ENCODE measurements at places on chromosomes 7 and 10. TPM values are rescaled to one million over a fixed set of nuclear protein-coding genes. Genes with fewer than 3 reads are reported as not detected.

DNA sequence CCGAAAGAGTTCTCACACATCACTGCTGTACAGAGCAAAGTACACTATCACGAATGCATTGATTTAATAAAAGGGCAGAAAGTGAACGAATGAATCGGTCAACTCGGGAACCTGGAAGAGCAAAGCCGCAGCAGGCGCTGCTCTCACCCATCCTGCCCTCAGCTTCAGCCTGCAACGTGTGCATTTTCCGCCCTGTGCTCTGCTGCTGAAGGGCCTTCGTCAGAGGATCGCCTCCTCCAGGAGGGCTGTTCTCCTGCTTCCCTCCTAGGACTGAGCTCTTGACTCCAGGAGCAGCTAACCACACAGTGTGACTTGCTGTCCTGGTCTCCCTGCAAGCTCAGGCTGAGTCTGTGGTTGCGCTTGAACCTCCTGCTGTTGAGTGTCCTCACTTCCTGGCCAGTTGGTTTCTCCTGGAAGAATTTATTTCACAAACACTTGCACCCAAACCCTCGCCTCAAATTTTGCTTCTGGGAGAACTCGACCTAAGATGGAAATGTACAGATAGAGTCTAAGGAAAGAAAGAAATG lies 473.0 kb upstream of the KLF6 start:
- H3K4me1 ChIP-seq = peaks cover 19% of the 10 kb centered on the region
- H3K4me3 ChIP-seq = no peak overlapping the region
- H3K36me3 ChIP-seq = no peaks in the 10 kb centered on the region
- no peak overlapping the region for H3K27ac ChIP-seq
- no peaks in the 10 kb centered on the region for H3K27me3 ChIP-seq

DNA sequence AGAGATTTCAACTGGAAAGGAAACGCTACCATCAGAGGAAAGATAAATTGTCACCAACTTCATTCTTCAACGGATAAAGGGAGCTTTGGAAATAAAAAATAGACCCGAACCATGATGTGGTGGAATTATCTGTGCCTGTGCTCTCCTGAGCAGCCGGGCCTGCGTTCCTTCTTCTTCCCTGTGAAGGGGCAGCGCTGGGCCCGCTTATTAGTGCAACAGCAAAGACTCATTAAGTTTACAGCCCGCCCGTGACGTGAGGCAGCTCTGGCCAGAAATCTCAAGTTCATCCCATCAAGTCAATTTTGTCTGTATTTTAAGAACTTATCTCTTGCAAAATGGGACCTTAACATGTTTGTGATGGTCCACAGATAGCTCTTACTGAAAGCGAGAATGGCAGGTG lies 193.7 kb downstream of the ADARB2 start:
- no peak for DNase-seq
- no peaks in the 10 kb centered on the region for H3K27me3 ChIP-seq
- no peaks in the 10 kb centered on the region for H3K36me3 ChIP-seq
- no peaks in the 10 kb centered on the region for H3K4me1 ChIP-seq
- H3K4me3 ChIP-seq = no peak overlapping the region

DNA sequence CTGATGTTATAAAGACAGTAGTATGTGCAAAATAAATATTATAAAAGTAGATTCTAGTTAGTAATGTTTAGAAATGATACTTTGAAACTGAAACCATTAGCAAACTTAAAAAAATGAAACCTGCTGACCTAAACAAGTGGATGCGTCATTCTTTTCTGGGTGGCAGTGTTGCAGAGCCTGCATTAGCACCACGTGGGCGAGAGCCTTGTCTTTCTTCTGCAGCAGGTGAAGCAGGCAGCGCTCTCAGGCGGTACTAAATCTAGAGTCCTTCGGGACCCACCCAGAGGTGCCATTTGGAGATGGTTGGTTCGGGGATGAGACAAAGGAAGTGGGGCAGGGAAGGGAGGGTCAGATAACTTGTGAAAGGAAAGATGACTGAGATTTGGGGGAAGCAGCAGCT lies 759.1 kb upstream of the IGFBP3 start:
- no peaks in the 10 kb centered on the region for H3K4me1 ChIP-seq
- H3K4me3 ChIP-seq = no peak overlapping the region
- DNase-seq = no peak
- no peaks in the 10 kb centered on the region for H3K36me3 ChIP-seq

- H3K4me3 ChIP-seq = peak overlapping the region; percentile 99
- H3K36me3 ChIP-seq = no peaks in the 10 kb centered on the region
- peak overlapping the region; percentile 96 for H3K27ac ChIP-seq
- H3K27me3 ChIP-seq = no peaks in the 10 kb centered on the region
- H3K4me1 ChIP-seq = peaks cover 42% of the 10 kb centered on the region
These were observed 56.5 kb downstream of the RBM17 start for GRCh38 chr10:6145166-6145987.

DNA sequence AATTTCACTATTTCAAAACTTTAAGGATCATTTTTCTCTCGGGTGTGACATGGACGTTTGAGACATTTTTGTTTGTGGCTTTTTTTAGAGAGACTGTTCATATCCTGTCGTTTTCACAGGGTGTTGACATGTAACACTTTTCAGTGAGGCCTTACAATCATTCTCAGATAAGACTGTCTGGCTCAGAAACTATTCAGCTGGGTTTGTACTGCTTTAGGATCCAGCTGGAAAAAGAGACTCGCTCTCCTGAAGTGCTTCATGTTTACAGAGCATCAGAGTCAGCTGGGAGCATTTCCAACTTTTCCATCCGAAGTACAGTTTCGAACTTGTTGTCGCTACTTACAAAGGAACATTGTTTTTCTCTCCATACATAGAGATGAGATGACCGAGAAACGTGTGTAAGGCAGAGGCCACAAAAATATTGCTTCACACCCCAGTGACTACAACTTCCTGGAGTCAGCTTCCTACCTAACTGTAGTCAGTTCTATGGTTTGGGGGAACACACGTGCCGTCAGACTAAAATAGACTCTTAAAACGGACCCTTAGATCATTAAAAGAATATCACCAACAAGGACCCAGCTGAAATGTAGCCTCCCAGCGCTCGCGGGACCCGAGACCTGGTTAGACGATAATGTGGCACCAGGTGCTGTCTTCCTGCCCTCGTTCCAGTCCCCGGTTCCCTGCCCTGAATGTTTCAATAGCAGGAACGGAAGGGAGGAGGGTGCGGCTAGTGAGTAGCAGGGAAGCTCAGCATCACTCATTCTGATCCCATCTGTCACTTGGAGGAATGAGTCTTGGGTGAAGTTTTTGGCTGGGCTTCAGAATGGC lies 78.0 kb downstream of the MKI67 start:
- H3K4me1 ChIP-seq = no peaks in the 10 kb centered on the region
- H3K4me3 ChIP-seq = peak overlapping the region; percentile 44
- no peak for DNase-seq
- no peak overlapping the region for H3K27ac ChIP-seq
- no peaks in the 10 kb centered on the region for H3K36me3 ChIP-seq

DNA sequence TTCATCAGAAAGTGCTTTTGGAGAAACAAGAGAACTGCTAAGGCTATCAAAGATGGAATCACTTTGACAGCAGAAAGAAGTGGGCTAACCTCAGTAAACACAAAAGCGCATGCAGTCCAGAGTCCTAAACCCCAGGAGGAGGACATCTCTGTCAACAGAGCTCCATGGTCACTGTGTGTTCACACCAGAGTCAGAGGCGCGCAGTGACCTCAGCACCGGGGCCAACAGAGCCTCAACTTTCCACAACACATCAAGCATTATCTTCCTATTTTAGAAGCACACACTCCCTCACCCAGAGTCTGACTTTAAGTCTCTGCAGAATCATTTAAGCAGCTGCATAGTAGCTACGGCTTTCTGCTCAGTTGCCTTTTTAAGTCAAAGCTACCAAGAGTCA lies 195.3 kb downstream of the DIP2C start:
- H3K4me1 ChIP-seq = peaks cover 48% of the 10 kb centered on the region
- H3K27ac ChIP-seq = no peak overlapping the region
- no peak for DNase-seq
- H3K4me3 ChIP-seq = no peak overlapping the region

- no peak overlapping the region for H3K27ac ChIP-seq
- DNase-seq = no peak
- H3K4me3 ChIP-seq = no peak overlapping the region
- H3K4me1 ChIP-seq = no peaks in the 10 kb centered on the region
- no peaks in the 10 kb centered on the region for H3K27me3 ChIP-seq
- H3K36me3 ChIP-seq = no peaks in the 10 kb centered on the region
These were observed 26.6 kb downstream of the ST8SIA6 start for GRCh38 chr10:17427666-17428350.

GRCh38 chr10:34141032-34141680 lies 673.9 kb downstream of the PARD3 start:
- no peak overlapping the region for H3K4me3 ChIP-seq
- H3K27me3 ChIP-seq = no peaks in the 10 kb centered on the region
- no peak overlapping the region for H3K27ac ChIP-seq
- H3K4me1 ChIP-seq = peaks cover 8% of the 10 kb centered on the region

DNA sequence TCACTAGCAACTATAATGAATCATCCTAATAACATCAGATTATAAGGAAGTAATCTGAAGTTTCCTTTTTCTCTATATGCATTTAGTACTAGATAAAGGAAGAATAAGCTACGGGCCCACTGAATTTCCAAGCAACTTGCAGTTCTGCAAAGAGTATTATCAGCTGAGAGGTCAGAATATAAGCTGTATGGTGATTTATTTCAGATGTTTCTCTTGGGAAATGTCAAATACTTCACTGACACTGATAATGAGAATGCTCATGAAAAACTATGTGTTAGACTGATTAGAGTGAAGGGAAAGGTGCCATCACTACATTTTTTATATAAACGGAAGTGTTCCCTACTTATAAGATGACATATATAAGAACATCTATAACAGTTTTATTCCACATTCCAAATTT lies 251.2 kb upstream of the HGF start:
- no peak overlapping the region for H3K27ac ChIP-seq
- H3K4me1 ChIP-seq = peaks cover 2% of the 10 kb centered on the region
- H3K27me3 ChIP-seq = no peaks in the 10 kb centered on the region
- no peak overlapping the region for H3K4me3 ChIP-seq
- no peaks in the 10 kb centered on the region for H3K36me3 ChIP-seq
- DNase-seq = no peak

GRCh38 chr10:35213699-35214098 lies 87.1 kb downstream of the CREM start:
- H3K4me3 ChIP-seq = no peak overlapping the region
- H3K36me3 ChIP-seq = peaks cover 3% of the 10 kb centered on the region
- H3K27me3 ChIP-seq = no peaks in the 10 kb centered on the region

DNA sequence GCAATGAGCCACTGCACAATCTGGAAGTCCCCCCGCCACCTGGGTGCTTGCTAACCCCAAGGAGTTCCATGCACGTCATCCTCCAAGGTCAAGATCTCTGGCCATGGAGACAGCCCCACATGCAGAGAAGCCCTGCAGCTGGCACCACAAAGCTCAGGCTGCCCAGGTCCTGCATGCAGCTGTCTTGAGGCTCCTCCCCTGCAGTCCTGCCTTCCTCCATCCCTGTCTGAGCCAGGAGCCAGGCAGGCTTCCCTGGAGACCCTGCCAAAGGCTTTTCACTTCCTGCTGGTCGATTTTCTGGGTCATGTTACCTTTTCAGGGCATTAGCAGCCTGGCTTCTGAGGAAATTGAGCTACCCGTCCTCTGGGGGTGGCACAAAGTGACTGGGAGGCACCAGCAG lies 12.5 kb upstream of the TMEM72 start:
- H3K27me3 ChIP-seq = no peaks in the 10 kb centered on the region
- no peaks in the 10 kb centered on the region for H3K4me1 ChIP-seq
- no peak for DNase-seq
- H3K4me3 ChIP-seq = no peak overlapping the region
- H3K27ac ChIP-seq = no peak overlapping the region
- no peaks in the 10 kb centered on the region for H3K36me3 ChIP-seq

GRCh38 chr10:70233939-70234300 lies 691 bp upstream of the PPA1 start:
- H3K4me3 ChIP-seq = peak overlapping the region; percentile 93
- no peak for DNase-seq
- H3K27ac ChIP-seq = peak overlapping the region; percentile 84
- H3K36me3 ChIP-seq = peaks cover 18% of the 10 kb centered on the region
- no peaks in the 10 kb centered on the region for H3K27me3 ChIP-seq

DNA sequence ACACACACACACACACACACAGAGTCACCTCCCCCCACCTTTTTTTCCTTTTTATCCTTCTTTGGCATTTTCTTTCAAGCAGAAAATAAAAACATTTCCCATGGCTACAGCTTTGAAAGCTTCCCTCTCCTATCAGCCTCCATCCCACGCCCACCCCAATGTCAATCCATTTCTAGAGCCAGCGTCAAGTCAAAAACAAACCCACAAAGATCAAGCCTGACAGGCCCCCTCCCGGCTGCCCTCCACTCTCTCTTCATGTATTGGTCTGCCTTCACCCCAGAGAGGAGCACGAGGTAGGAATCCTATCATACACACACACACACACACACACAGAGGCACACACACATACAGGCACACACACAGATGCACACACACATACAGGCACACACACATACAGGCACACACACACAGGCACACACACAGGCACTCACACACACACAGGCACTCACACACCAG lies 8.0 kb upstream of the TNRC18 start:
- H3K4me1 ChIP-seq = peaks cover 14% of the 10 kb centered on the region
- DNase-seq = no peak
- no peaks in the 10 kb centered on the region for H3K27me3 ChIP-seq
- no peaks in the 10 kb centered on the region for H3K36me3 ChIP-seq

DNA sequence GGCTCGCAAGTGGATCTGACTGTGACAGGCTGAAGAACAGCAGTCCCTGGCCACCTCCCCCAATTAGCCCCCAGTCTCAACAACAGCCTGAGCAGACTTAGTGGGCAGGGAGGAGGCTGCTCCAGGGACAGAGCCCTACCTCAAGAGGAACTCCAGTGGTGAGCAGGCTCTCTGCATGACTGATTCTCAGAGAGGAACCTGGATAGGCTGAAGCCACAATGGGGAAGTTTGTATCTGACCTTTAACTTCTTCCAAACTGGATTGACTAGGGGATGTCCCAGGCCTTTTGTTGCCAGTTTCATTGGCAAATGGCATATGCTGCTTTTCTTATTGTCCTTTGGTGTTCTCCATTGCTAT lies 93.0 kb downstream of the ARHGAP22 start:
- no peaks in the 10 kb centered on the region for H3K4me1 ChIP-seq
- no peaks in the 10 kb centered on the region for H3K36me3 ChIP-seq
- no peak overlapping the region for H3K27ac ChIP-seq
- no peak overlapping the region for H3K4me3 ChIP-seq
- no peak for DNase-seq

STAM gene
- 31.9 TPM for polyA plus RNA-seq

NSUN6 gene
- 3.3 TPM for polyA plus RNA-seq

TEX36 gene
- polyA plus RNA-seq = not detected

POT1 gene
- 4.1 TPM for polyA plus RNA-seq

MRLN gene
- polyA plus RNA-seq = 738 TPM

FAM13C gene
- polyA plus RNA-seq = 31.7 TPM

GDF2 gene
- polyA plus RNA-seq = not detected

ENTPD1 gene
- 1.4 TPM for polyA plus RNA-seq

TEX47 gene
- not detected for polyA plus RNA-seq

GHITM gene
- 253 TPM for polyA plus RNA-seq

Data from psoas muscle (tissue), 8 donors.